ENCODE measurements at places on chromosomes 5 and 9.

DNA sequence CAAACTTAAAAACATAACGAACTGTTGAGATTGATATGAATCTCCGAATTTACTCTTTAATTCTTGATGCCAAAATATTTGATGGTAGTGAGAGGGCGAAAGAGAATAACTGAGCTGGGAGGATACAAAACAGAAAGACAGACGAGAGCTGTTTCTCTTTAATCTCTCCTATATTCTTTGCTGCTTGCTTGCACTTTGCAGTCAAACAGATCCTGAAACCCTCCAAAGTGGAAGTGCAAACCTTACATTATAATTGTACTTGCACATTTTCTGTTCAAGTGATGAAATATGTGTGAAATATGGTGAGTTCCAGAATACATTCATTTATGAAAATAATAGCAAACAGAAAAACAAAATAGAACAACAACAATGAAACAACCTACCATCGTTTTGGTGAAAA is 63.8 kb downstream of the PAM start:
- no peak for DNase-seq

DNA sequence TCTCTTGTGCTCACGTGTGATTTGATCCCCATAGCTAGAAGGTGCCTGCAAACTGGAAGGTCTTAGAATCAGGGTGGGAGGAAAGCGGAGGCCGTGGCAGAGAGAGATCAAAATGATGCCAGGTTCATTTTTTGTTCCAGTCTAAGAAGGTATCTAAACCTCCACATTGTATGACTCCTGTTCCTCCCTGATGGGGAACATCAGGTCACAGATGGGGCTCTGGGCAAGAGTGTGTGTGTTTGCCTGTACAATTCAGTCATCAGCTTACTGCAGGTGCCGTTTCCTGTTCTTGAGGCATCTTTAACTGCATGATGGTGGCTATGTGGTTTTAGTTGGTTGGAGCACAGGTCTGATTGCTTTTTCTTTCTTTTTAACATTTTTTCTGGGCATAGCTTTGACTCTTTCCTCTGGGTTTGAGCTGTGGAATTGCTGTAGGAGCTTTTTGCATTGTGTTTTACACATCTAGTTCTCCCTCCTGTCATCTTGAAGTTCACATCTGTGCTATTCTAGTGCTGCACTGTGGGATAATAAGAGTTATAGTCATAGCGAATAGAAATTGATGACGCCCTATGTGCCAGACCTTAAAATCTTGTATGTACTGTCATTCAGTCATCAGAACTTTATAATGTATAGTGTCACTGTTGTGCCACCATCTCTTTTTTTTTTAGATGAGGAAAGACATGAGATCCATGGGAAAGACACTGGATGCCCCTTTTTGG is 30.8 kb downstream of the ARHGAP26 start:
- DNase-seq = no peak

GRCh38 chr5:121019734-121020133 is 555.6 kb downstream of the PRR16 start:
- DNase-seq = peak; percentile 5

- no peak for DNase-seq
Observed at GRCh38 chr9:127194881-127195713, 69.5 kb upstream of the GARNL3 start.

GRCh38 chr9:98765256-98765655 is 31.1 kb downstream of the ANKS6 start:
- DNase-seq = no peak

GRCh38 chr9:35518981-35519679 is 29.2 kb downstream of the RUSC2 start:
- no peak for DNase-seq
